Stimulated activated CD8-positive, alpha-beta memory T cell treated with anti-CD3 and anti-CD28 coated beads, Interleukin-2, amount 100 ng/mL, for 1 hour (primary cell): ENCODE measurements at places on chromosomes 5 and 9.

DNA sequence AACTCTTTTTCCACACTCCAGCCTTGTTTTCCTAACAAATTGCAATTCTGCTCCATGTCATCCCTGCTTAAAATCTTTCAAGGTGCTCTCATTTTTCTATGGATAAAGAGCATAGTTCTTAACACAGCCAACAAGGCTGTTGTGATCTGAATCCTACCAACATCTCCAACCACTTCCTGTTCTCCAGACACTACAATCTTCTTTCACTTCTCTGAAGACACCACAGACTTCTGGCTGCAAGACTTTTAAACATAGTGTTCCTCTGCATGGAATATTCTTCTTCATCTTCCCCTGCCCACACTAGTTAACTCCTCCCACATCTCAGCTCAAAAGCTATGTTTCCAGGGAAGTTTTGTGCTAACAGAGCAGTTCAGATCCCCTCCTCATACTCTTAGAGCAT, 404.8 kb downstream of the MAN2A1 start:
- DNase-seq: no peak

- no peak for DNase-seq
Measured at GRCh38 chr9:108913391-108913790, 20.5 kb downstream of the ELP1 start.

DNA sequence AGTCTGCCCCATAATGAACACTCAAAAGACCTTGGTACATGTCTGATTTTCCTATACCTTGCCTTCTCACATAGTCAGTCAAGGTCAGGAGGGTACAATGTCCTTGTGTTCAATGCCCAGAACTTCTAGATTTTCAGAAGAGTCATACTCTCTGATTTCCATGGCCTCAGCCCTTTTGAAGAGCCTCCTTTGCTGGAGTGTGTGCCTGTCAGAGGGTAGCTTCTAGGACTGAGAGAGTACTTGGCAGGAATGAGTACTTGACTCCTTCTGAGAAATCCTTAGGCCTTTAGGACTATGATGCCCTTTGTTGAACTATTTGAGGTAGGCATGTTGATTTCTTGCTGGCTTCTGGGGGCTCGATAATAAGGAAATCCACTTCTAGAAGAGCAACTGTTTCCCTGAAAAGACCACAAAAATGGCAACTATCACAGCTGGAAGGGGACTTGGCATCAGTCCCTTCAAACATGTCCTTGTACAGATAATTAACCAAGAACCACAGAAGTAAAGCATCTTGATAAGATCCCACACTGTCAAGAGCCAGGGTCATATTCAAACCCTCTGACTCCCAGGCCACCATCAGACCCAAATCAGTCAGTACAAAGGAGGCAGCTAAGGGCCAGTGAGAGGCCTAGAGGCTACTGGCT, 10.6 kb upstream of the MEGF9 start:
- DNase-seq: no peak

- no peak for DNase-seq
Measured at GRCh38 chr9:110148384-110148783, 59.6 kb downstream of the C9orf152 start.

- no peak for DNase-seq
Measured at GRCh38 chr5:98791001-98791519, 17.6 kb downstream of the RGMB start.

GRCh38 chr9:106861640-106862109, 1.3 kb upstream of the ZNF462 start:
- DNase-seq: no peak

- DNase-seq: no peak
Measured at GRCh38 chr9:16202914-16203728, 650.3 kb downstream of the CCDC171 start.

GRCh38 chr5:26884481-26884880, 153.9 kb downstream of the CDH9 start:
- DNase-seq: no peak

DNA sequence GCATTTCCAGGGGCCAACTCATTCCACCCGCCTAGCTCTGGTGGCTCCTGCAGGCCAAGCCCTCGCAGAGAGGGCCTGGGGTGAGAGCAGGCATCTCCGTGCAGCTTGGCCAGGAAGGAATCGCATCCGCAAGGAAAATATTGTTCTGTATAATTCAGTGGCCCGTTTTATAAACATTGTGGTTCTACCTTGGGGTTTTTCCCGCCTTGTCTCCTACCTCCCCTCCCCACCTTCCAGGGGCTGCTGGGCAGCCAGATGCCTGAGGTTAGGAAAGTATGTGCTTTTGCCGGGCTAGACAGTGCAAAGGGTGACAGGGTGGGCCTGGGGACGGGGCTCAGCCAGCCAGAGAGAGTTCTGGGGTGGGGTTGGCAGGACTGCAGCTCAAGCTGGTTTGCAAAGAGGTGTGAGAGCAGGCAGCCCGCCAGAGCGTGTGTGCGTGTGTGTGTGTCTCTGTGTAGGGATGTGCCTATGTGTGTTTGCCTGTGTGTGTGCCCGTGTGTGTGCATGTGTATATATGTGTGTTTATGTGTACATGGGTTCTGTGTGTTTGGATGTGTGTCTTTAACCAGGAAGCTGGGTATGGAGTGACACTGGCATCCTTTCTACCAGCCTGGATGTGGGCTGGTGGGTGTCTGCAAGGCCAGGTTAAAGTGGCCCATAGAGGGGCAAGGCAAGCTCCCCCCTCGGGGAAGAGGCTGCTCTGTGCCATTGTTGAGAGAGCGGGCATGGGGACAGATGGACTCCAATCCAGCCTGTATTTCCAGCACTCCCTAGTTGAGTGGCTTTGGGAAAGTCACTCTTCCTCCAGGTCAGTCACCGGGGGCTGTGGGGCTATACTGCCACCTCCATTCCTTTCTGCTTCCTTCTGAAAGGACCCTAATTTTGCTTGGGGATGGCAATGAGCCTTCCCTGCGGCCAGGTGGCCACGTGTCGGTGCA, 10.6 kb upstream of the SLC2A6 start:
- DNase-seq: no peak

DNA sequence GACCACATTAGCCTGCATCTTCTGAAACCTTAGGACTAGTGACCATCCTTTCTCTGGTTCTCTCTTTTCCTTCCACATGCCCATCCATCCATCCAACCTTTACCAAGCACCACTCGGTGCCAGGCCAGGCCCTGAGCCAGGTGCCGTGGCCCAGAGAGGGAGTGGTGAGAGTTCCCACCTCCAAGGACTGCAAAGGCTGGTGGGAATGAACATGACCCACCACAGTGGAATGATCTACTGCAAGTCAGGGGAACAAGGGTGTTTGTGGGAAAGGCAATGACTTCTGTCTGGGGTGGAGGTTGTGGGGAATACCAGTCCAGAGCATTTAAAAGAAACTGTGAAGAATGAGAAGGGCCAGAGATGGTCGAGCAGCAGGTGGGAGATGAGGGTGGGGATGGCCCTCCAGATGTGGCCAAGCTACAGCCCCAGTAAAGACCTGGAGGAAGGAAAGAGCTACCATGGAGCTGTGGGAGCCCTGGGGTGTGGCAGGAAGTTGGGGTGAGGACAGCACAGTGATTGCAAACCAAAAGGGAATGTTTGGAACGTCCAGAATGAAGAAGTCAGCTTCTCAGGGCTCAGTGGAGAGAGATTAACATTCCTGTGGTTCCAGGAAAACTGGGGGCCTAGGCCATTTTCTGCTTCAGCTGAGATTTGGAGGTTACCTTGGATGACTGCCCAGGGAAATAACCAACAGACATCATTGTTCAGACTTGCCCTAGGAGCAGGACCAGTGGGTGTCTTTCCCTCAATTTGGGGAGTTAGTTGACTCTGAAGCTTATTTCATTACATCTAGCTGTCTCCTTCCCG, 30.7 kb upstream of the CORO2A start:
- DNase-seq: no peak

DNA sequence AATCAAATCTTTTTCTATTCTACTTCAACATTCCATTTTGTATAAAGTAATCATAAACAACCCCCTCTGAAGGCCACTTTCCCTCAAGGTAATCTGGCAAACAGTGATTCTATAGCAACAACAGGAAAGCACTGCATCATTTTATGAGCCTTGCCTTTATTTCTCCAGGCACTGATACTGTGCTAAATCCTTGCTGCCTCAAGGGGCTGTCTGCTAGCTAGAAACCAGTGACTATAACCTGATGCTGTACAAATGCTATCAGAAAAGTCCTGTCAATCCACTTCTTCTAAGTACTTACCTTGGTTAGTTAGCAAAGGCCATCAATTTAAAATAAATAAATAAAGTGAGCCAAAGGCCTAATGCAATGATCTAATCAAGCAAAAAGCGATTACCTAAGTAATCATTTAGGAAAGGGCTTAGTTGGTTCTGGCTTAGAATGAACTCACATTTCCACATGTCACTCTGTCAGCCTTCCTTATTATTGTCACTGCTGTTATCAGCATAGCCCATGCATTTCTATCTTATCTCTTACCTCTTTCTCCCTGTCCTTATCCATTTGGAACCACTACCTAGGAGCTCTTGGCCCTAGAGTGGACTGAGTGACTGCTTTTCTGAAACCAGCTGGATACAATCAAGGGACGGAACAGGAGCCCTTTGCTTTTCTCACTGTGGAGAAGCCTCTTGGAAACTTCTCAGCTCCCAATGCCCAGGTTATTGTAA, 246.1 kb upstream of the MEF2C start:
- DNase-seq: no peak

- DNase-seq: no peak
Measured at GRCh38 chr9:82073551-82074543, 85.3 kb downstream of the SPATA31D1 start.

GRCh38 chr5:128084228-128085167, 932 bp downstream of the SLC12A2 start:
- DNase-seq: no peak

- DNase-seq: no peak
Measured at GRCh38 chr5:157222506-157223230, 42.0 kb downstream of the ITK start.

DNA sequence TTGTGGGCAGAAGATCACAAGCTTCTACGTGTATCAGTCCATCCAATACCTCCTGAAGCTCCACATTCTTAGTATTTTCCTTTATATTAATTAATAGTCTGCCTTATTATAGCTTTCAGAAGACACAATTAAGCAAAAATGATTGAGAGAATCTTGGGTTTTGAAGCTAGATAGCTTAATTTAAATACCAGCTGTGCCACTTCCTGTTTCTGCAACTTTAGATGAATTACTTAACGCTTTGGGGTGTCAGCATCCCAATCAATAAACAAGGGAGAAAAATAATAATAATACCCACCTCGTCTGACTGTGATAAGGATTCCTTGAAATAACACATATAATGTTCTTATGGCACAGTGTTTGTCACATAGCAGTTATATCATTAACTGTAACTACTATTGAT, 44.7 kb upstream of the HTR4 start:
- DNase-seq: no peak

DNA sequence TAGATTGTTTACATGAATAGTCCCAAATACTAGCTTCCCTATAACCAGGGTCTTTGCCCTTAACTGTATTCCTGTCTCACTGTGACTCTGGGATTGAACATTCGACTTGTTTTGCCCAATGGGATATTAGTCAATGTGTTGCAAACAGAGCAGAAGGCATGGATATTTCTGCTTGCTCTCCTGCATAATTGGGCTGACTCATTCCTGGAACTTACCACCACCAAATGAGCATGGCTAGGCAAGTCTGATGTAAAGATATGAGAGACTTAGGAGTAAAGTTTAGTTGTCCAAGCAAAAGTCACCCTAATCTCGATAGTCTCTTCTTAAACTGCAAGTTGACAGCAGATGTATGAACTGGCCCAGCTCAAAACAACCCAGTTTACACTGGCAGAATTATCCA, 273.5 kb upstream of the CCNG1 start:
- DNase-seq: no peak

DNA sequence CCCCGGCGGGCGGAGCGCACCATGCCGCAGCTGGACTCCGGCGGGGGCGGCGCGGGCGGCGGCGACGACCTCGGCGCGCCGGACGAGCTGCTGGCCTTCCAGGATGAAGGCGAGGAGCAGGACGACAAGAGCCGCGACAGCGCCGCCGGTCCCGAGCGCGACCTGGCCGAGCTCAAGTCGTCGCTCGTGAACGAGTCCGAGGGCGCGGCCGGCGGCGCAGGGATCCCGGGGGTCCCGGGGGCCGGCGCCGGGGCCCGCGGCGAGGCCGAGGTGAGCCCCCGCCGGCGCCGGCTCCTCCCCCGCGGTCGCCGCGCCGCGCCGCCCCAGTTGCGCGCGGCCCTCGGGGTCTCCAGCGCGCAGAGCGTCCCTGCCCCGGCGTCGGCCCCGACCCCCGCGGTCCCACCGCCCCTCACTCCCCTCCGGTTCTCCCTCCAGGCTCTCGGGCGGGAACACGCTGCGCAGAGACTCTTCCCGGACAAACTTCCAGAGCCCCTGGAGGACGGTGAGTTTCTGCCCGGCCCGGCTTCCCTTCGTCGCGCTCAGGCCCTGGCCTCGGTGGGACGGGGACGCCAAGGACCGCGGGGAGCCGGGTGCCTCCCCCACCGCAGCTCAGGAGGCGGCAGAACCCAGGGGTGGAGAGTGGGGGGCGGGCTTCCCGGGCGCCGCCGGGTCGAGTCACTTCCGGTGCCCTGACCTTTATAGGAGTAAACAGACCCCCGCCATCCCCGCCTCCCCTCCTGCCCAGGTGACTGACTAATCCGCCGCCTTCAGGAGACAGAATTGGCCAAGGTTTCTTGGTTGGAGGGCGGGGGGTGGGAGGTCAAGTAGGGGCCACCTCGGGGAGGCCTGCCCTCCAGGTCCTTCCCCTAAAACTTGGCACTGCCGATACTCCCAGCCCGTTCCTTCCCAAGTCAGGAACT, 665 bp downstream of the TCF7 start:
- DNase-seq: peak; percentile 69

DNA sequence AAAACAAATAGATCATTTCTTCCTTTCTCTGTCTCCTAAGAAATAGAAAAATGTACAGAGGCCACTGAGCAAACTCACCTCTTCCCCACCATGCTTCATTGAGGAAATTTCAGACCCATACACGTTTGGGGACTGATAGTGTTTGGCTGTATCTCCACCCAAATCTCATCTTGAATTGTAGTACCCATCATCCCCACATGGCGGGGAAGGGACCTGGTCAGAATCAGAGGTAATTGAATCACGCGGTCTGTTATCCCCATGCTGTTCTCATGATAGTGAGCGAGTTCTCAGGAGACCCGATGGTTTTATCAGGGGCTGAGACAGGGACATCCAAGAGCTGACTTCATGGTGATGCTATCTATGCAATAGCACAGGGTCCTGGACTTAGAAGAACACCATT, 1655.8 kb downstream of the MAT2B start:
- DNase-seq: no peak

GRCh38 chr5:127820910-127821553, 117.8 kb downstream of the CCDC192 start:
- no peak for DNase-seq
